Endothelial cell of coronary artery (primary cell): ENCODE measurements at places on chromosomes 3 and 15. TPM values are rescaled to one million over a fixed set of nuclear protein-coding genes. Genes with fewer than 3 reads are reported as not detected.

Gene CLN6
- total RNA-seq, result 10.4 and 11.1 TPM in 2 replicates

Gene P4HTM
- total RNA-seq, result 14.7 and 31.5 TPM in 2 replicates

Gene CYP8B1
- total RNA-seq, result not detected in 2 replicates

Gene INO80
- 21.4 and 29.2 TPM in 2 replicates for total RNA-seq

Gene SLC28A1
- not detected in 2 replicates for total RNA-seq

Gene ABTB1
- total RNA-seq, result 5.4 and 10.4 TPM in 2 replicates

Gene GPD1L
- 14.4 and 18.4 TPM in 2 replicates for total RNA-seq

Gene SOX14
- not detected in 2 replicates for total RNA-seq

Gene EPB42
- not detected in 2 replicates for total RNA-seq

Gene MESP1
- total RNA-seq, result 0.18 and 0.66 TPM in 2 replicates

Gene WNT5A
- total RNA-seq, result 0.09 and 0.75 TPM in 2 replicates

Gene CD200
- 3.6 and 7.3 TPM in 2 replicates for total RNA-seq

Gene PLXNB1
- total RNA-seq, result 22.6 and 24.9 TPM in 2 replicates

Gene PCLAF
- total RNA-seq, result 8.1 and 13.5 TPM in 2 replicates

Gene SLC22A13
- total RNA-seq, result 0.09 and 0.38 TPM in 2 replicates

Gene AADACL2
- total RNA-seq, result not detected in 2 replicates

Gene LRRIQ4
- total RNA-seq, result not detected in 2 replicates

Gene DTWD1
- 11.7 and 13.7 TPM in 2 replicates for total RNA-seq

Gene ROBO1
- 22.9 and 23.0 TPM in 2 replicates for total RNA-seq
